ENCODE measurements at places on chromosomes 6 and 20.

- no peak for DNase-seq
Measured at GRCh38 chr6:144612811-144613210, 327.7 kb downstream of the UTRN start.

GRCh38 chr20:23637282-23638221 lies at the start of gene CST3:
CST3 (minus strand) TSS chr20:23637955; CDS start chr20:23637862, 93 bp downstream.
- DNase-seq, result peak; percentile 84

DNA sequence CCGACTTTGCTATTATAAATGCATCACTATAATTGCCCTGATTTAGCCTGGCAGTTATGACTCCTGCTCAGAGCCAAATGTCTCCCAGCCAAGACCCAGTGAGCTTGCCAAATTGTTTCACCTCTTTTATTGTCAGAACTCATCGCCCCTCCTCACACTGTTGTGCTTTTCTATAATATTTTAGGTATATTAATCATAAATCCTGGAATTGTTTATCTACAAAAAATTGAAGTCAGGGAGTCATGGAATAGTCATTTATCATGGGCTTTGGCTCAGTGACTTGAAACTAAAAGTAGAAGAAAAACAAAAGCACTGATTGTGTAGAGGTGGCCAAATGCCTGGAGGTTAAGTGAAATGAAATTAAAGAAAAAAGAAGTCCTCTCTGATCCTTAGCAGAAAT lies 85.6 kb downstream of the PFDN4 start:
- no peak for DNase-seq

- DNase-seq, result no peak
Measured at GRCh38 chr20:34216382-34216742, 24.9 kb upstream of the ASIP start.

DNA sequence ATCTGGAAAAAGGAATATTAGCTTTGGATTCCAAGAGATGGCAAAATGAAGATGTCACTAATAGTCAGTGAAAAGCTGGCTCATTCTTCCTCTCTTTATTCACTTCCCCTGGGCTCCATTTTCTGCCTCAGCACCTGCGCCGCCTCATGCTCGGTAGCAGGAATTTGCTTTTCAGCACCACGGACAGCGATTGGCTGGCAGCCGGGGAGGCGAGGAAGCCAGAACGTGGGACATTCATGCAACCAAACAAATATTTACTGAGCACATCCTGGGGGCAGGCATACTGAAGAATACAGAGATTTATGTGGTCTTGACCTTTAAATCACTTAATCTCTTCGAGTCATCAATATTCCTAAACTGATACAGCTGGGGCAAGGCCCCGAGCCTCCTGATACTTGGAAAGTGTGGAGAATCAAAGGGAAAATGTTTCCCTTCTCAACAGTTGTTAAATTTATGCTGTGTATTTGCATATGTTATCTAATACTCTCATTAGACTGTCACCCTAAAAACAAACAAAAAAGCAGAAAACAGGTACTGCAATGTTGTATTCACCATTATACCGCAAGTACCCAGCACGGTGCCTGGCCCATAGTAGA lies 12.1 kb upstream of the PDYN start:
- peak; percentile 61 for DNase-seq

DNA sequence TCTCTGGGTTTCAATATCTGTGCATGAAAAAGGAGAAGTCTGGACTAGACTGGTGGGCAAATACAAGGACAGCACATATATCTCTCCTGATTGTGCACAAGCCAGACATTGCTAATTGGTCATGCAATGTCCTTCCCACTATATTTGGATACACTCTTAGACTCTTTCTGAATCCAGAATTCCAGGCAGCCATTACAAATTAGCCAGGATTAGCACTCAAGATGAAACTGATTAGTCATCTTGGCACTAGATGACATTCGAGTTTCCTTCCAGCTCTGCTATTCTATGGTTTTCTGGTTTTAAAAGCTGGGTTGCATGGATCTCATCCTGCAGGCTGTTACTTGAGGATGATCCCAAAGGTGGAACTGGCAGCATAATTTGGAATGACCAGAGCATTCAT lies 73.2 kb downstream of the SCP2D1 start:
- DNase-seq, result no peak

DNA sequence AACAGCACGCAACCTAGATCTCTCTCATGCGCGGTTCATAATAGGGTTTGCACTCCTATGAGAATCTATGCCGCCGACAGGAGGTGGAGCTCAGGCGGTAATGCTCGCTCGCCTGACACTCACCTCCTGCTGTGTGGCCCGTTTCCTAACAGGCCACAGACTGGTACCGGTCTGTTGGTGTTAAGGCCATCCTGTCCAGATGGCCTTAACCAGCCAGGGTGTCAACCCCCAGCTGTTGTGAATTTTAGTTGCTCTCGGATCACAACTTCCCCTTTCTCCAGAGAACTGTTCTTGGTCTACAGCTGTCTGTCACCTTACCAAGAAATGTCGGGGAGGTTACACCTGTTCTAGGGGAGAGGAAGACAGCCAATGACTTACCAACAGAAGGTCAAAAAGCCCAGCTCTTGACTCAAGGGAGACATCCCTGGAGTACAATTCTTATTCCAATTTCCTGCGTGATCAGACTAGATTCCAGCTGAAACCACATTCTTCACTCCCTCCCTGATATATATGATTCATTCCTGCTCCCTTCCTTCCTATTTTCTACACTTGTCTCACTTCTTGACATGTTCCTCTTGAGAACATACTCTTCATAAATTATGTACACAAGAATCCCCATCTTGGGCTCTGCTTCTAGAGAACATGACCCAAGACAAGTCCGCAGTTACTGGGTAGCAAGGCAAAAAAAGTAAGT lies 23.1 kb upstream of the DNAAF9 start:
- DNase-seq, result no peak

GRCh38 chr20:51978070-51978501 lies 175.8 kb upstream of the SALL4 start:
- no peak for DNase-seq

DNA sequence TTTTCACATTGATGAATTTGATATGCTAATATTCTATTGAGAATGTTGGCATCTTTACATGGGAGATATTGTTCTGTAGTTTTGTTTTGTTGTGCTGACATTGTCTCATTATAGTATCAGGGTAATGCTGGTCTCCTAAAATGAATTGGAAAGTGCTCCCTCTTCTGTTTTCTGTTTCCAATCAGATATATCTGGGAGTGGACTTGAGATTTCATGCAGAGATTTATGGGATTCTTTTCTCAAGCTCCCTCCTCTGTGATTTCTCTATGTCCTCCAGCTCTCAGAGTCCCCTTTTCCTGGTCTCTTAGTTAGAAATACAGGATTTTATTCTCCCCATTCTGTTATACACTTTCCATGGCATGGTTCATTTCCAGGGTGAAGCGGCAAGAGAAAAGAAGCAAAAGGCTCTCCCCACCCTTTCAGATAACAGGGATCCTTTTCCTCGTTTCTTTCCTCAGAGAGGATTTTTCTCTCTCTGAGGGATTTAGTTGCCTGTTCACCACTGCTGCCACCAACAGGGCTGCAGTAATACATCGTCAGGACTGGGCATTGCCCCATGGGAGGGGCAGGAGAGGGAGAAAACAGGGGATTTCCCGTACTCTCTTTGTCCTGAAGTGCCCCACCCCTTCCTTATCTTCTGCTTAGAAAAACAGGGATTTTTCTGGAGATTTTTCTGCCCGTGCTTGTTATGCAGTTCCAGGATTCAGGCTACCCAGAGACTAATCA lies 59.3 kb upstream of the STMND1 start:
- no peak for DNase-seq

DNA sequence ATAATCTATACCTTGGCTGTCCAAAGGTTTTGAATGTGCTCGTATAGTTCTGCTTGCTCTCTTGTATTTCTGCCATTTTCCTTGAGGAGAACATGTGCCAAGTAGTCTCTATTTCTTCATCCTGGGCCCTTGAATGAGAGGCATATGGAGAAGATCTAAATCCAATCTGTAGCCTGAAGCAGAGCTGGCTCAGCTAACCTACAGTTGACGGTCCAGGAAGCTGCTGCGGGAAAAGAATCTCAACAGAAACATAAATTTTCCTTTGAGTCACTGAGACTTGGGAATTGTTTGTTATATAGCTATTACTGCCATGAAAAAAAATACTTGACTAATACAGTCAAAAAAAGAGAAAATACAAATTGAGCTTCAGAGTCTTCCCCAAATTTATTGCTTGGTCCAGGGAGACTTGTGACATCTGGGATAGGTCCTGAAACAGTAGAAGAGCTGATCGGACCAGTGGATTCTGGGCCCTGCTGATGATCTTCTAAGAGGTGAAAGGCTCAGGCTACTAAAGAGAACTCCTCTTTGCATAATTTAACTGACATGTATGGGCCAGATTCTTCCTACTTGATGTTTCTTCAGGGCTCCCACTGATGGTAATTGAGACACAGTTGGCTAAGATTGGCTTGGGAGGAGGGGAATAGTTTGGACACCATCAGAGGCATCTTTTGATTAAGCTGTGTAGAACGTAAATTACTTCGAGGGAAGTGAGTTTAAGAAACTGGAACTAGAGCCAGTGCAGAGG lies 29.9 kb upstream of the PLCB4 start:
- no peak for DNase-seq

DNA sequence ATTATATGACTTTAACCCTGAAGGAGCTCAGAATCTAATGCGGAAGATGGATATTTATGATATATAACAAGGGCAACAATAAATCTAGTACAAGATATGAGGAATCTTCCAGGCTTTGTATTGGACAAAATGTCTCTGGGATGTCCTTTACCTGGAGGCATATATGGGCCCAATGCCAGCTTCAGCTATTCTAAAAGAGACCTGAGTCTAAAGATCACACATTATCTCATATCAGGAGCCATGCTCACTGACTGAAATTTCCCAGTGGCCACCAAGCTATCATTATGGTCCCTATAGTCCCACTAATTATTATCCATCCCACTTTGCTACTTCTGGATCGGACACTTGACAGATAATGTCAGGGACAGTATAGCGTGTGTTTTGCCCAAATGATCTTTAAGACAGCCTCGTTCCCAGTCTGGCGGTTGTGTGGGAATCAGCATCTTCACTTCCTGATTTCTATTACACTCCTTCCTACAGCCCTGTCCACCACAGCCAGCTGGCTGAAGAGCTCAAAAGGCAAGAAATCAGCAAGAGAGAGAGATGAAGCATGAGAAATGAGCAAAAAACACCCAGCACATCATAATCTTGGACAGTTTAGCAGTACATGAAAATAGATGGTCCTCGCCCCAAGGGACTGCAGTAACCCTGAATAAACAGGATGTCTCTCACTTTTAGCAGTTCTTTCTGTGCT lies 34.9 kb downstream of the KLHL31 start:
- DNase-seq, result no peak

DNA sequence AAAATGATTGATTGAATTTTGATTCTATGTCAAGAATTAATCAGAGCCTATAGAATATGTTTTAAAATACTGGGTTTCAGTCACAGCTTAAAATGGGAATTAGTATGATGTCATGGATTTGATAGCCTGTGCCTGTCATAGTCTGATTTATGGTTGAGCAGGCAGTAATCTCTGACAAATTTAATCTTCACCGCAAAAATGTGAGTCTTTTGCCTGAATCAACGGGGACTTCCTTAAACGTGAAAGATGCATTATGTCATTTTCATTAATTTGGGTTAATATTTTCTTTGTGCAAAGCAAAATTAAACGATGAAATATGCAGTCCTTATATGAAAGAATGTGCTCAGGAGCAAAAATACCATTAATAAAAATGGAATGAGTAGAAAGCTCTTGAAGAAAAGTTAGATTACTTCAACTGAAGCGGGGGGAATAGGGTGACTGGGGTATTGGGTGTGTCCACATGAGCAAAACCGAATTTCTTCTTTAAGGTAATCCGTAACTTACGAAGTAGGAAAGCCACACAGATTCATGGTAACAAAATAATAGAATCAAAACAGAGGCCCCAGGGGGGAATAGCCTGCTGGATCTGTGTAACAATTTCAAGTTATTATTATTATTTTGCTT lies 339.6 kb upstream of the NOX3 start:
- no peak for DNase-seq

DNA sequence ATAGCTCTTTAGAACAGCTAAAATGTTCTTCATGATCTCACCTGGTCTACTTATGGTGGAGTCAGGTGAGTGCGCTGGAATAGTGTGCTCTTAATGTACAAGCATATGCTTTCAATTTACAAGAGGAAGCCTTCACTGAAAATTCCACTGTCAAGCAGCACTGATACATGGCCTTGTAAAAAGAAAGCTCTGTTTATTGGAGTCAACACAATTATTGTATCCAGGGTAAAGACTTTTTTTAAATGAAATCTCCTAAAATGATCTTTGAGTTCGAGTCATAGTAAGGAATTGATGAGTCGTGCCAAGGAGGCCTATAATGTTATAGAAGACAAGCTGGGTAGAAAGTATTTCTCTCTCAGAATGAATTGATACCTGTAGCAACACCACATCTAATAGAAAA lies 41.6 kb upstream of the CARMIL1 start:
- DNase-seq, result no peak

GRCh38 chr6:169724494-169725124 lies at the start of gene PHF10:
PHF10 (minus strand) TSS chr6:169724500; CDS start chr6:169723931, 569 bp downstream.
- peak; percentile 95 for DNase-seq

- no peak for DNase-seq
Measured at GRCh38 chr6:2782356-2782708, 17.1 kb downstream of the WRNIP1 start.

DNA sequence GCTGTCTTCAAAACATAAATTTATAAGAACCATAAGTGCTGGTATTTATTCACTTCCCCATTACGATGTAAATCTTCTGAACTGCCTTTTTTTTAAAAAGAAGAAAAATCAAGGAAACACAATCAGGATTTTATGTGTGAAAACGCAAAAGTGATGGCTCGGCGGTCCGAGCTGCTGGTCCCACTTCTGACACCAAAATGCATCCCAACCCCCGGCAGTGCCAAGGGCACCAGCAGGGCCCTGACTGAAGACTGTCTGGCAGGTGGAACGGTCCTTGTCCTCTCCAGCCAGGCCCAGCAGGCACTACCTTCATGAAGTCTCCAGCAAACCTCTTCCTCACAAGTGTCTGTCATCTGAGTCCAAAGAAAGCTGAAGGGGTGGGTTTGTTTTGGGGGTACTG lies 41.2 kb downstream of the TBC1D7 start:
- DNase-seq, result no peak

- DNase-seq, result no peak
Measured at GRCh38 chr6:36757943-36758508, 60.4 kb downstream of the RAB44 start.

- peak; percentile 84 for DNase-seq
Measured at GRCh38 chr6:136526196-136526930, 23.9 kb downstream of the MAP7 start.
